Right ventricle myocardium inferior (tissue), 1 donor: ENCODE measurements at places on chromosomes 13 and 19. TPM values are rescaled to one million over a fixed set of nuclear protein-coding genes. Genes with fewer than 3 reads are reported as not detected.

KLF5 gene
- total RNA-seq = 0.84 TPM

- DNase-seq = no peak
Observed at GRCh38 chr19:56562766-56563165, 4.5 kb upstream of the ZNF470 start.

DNA sequence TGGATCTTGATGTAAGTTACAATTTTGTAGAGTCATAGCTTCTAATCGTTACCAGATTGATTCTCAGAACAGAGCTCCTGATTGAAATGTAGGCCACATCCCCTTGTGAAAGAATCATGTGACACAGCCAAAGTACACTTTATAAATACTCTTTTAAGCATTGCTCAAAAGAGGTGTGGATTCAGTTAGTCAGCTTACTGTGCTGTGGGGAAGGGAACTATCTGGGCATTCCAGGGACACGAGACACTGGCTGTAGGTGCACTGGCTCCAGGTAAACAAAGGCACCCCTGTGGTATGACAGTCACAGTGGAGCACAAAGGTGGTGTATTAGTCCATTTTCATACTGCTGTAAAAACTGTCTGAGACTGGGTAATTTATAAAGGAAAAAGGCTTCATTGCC lies 222.8 kb downstream of the LIG4 start:
- DNase-seq = no peak

- DNase-seq = no peak
Observed at GRCh38 chr13:72379581-72379980, 347.8 kb downstream of the MZT1 start.

GRCh38 chr19:2478756-2479555 lies 3.0 kb downstream of the GADD45B start:
- peak; percentile 90 for DNase-seq

GRCh38 chr19:5308451-5309437 lies 31.9 kb downstream of the PTPRS start:
- no peak for DNase-seq

GRCh38 chr19:40567040-40567749 lies 9.5 kb upstream of the SHKBP1 start:
- no peak for DNase-seq

LATS2 gene
- 23.7 TPM for total RNA-seq

DNA sequence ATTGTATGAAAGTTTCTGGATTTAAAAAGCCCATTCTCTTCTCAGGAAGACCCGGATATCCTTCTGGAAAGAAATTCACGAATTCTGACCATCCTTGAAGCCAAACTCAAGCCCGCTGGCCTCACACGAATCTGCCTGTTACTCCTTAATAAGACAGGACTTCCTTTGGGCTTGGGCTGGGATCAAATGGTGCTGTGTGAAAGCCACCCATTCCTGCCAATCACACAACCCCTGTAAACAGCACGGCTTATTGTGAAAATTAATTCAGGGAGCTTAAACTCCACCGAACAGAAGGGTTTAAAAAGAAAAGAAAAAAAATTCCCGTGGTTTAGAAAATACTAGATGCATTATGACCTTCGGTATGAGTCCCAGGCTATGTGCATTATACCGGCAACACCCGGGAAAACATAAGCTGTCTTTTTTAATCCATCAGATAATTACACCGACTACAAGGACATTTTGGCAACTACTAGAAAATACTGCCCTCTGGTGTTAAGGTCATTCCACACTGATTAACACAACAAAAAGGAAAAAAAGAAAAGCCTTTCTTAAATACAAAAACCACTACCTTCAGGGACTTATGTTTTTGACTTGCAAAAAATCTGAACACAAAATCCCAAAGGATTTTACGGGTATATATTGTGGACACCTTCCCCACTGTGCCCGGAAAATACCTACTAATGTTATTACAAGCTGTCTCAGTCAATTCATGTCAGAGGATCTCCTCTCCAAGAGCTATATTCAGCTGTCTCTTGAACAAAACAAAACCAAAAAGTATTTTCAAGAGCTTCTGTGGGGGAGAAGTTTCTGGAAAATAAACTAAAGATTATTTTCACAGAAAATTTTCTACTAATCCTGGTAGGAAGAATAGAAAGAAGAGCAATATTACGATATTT lies 76.0 kb upstream of the LSM14A start:
- no peak for DNase-seq

- no peak for DNase-seq
Observed at GRCh38 chr13:102620516-102620915, 23.7 kb downstream of the TPP2 start.

MATK gene
- total RNA-seq = 0.43 TPM

KIR2DL4 gene
- not detected for total RNA-seq

GRCh38 chr19:36128392-36128736 lies 11.5 kb upstream of the CAPNS1 start:
- DNase-seq = no peak

DNA sequence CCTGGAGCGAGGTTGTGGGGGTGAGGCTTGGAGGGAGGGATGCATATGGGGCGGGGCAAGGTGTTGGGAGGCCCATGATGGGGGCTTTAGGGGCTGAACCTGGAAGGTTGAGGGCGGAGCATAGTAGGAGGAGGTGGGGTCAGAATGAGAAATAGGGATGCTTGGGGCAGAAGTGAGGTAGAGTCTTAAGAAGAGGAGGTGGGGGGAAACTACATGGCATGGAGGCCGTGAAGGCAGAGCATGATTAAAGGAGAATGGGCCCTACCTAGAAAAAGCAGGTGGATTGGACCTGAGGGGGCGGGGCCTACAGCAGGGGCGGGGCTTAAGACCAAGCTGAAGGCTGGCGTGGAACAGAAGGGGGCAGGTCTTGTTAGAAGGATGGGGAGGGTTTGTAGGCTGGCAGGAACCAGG lies 799 bp downstream of the NR1H2 start:
- DNase-seq = no peak

DNA sequence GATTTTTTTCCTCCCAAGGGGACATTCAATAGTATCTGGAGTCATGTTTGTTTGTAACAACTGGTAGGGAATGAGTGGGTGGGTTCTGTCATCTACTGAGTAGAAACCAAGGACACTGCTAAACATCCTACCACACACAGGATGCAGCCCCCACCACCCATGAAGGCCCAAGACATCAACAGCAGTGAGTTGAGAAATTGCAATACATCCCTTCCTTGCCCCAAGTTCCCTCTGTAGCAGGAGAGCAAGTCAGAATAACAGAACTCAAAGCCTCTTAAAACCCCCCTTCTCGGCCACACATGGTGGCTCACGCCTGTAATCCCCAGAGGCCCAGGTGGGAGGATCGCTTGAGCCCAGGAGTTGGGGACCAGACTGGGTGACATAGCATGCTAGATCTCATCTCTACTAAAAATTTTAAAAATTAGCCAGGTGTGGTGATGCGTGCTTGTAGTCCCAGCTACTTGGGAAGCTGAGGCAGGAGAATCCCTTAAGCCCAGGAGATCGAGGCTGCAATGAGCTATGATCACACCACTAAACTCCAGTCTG lies 2.4 kb upstream of the CYP2F1 start:
- DNase-seq = no peak

- no peak for DNase-seq
Observed at GRCh38 chr13:54185785-54186184, 1157.2 kb downstream of the OLFM4 start.

GRCh38 chr13:101944521-101944920 lies 457.3 kb downstream of the FGF14 start:
- no peak for DNase-seq

DNA sequence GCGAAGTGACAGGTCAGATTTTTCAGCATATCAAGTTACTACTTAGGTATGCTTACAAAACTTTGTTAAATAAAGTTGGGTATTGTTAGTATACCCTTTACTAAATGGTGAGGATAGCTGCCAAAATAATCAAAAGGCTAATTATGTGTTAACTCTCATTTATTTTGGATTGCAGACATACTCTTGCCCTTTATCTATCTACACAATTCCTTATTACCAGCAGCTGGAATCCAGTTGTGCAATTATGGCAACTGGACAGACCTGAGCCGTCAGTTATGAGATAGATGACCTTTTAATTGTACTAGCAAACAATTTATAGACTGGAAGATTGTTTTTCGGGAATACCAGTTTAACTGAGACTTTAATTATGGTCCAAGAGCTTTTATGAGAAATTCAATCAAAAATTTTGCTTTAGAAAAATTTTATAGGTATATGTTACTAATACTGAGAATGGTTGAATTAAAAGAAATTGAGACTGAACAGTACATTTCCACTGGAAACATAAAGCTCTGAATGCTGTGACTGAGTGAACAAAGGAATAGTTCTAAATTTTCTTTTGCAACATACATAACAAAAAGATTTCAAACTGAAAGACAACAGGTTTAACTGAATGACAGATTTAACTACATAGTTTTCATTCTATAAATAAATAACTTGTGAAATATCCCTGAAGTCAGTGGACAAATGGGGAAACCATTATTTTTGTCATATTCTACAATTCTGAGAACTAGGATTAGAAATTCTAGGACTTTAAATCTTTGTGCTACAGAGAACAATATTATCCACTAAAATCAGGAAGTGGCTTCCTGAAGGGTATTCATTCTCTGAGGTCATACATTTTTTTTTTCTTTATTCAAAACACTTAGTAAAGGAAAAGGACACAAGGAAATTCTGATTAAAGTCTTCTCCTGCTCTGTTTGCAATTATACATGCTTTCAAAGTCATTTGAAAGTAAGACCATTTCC lies 97.4 kb downstream of the ZC3H13 start:
- no peak for DNase-seq

DNA sequence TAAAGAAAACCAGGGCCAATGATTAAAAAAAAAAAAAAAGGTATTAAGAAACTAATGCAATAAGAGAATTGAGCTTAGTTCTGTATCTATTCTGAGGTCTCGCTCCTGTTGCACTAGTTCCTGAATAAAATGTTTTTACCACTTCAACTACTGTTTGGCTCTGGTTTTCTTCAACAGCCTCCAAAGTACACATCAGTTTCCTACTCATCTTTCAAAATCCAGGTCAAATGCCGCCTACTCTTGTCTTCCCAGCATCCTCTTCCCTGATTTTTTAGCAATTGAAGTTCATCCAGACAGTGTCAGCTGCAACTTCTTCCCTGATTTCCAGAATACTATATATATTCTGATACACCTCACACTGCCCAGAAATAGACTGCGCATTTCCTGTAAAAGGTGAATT lies 1.4 kb upstream of the RCBTB1 start:
- no peak for DNase-seq

GRCh38 chr13:25752957-25753551 lies 298.8 kb downstream of the SHISA2 start:
- DNase-seq = peak; percentile 75

- no peak for DNase-seq
Observed at GRCh38 chr13:19888799-19889198, 25.4 kb upstream of the ZMYM5 start.

GRK1 gene
- 0.11 TPM for total RNA-seq

COX7A1 gene
- total RNA-seq = 3,337 TPM

DNA sequence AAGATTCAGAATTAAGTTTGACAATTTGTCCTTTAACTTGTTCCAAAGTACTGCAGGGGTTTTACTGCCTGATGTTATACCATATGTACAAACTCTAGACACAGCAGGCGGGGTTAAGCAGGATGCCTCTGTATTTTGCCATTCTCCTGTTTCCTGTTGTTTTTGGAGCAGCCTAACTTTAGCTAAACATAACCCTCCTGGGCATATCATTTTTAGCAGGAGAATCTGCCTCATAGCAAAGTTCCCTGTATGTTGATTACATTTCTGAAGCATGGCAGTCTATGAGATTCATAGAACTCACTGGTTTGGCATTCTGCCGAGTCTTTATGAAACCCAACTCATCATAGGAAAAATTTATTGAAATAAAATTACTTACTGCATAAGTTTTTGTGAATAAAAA lies 5.2 kb downstream of the LHFPL6 start:
- no peak for DNase-seq

MISP gene
- not detected for total RNA-seq

- DNase-seq = no peak
Observed at GRCh38 chr19:35596366-35596999, 10.5 kb downstream of the PMIS2 start.

DNA sequence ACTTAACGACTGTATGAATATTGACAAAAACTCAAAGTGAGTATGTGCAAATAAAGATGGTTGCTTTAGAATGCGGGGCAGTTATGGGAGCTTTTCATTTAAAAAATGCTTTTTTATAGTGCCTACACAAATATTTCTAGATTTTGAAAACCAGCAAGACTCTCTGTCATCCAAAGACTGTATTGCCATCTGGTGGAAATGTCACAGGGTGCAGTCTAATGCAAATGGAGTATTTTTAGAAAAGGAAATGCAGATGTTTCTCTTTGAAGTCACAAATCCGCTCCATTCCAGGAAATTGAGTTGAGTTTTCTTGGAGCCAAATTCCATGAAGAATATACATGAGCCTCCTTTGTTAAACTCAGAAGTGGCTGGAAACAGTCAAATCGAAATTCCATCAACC lies 2.3 kb upstream of the C1QTNF9B start:
- DNase-seq = no peak

GRCh38 chr19:48511800-48512503 lies at the start of gene LMTK3:
TSS of gene LMTK3 (minus strand) at chr19:48511835. CDS start at chr19:48511576, 259 bp downstream.
- DNase-seq = no peak

GRCh38 chr13:80235967-80236302 lies 105.0 kb downstream of the SPRY2 start:
- DNase-seq = no peak

NTN5 gene
- 0.14 TPM for total RNA-seq

DNA sequence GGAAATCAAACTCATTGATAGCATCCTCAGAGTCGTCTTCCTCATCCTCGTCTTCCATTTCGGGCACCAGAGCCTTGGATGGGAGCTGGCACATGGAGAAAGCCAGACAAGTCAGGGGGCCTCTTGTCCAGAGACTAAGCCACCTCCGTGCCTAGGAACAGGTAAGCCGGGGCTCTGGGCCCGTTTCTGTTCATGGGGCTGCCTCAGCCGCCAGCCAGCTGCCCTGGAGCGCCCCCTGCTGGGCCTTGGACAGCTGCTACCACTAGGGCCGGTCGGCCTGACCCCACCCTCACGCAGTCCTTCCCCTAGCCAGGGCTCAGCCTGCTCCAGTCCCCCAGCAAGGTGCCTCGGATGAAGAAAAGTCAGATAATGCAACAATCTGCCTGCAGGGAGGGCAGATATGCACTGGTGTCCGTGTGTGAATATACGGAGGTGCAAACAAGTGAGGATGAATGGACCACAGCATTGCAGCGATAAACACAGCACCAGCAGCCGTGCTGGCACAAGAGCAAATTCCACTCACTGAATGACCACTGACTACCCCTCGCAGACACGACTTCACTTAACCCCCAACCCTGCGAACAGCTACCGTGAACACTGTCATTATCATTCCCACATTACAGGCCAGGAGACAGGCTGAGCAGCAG lies 11.9 kb upstream of the PRKD2 start:
- DNase-seq = peak; percentile 93

S1PR2 gene
- total RNA-seq = 8.4 TPM

DNA sequence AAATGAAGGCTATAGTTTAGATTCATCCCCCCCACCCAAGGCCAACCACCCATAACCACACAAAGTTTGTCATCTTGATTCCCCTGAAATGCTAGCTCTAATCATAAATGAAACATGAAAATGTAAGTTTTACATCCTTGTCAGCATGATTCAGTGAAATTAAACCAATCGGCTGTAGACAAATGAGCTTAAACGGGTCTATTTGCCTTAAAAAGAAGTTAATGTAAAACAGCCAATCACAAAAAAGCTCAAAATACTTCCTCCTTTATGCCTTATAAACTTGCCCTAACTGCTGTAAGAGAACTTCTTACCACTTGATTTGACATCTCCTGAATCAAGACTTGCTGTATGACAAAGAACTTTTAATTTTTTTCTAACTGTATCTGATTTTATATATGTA lies 34.5 kb upstream of the MRI1 start:
- no peak for DNase-seq
